Stimulated activated CD8-positive, alpha-beta memory T cell treated with anti-CD3 and anti-CD28 coated beads, Interleukin-2, amount 100 ng/mL, for 48 hours (primary cell): ENCODE measurements at places on chromosomes 12 and 14.

- no peak for DNase-seq
Measured at GRCh38 chr12:75665216-75665615, 153.8 kb upstream of the KRR1 start.

DNA sequence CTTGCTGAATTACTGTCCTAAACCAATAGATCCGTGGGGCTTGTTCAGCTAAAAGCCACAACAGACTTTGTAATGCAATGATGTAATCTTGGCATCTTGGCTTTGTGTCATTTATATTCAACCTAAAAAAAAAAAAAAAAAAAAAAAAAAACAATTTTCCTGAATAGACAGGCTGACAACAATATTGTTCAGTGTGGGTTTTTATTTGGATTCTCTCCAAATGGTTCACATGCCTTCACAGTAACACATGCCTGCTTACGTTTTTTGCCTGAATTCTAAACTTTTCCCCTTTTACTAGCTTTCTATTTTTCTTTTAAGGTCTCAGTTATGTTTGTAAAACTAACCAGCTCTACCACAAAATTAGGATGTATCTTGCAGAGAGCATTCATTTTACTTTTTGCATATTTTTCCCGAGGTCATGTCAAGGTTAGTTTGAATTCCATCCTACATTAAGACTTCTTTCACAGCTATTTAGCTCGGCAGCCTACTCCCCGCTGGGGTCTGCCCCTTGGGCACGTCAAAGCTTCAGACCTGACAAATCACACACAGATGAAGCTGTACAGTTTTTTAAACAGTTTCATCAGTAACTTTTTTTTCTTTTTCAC, 213.7 kb upstream of the NPAS3 start:
- DNase-seq, result no peak

GRCh38 chr14:73239393-73240241, 2.3 kb downstream of the PAPLN start:
- DNase-seq, result no peak

DNA sequence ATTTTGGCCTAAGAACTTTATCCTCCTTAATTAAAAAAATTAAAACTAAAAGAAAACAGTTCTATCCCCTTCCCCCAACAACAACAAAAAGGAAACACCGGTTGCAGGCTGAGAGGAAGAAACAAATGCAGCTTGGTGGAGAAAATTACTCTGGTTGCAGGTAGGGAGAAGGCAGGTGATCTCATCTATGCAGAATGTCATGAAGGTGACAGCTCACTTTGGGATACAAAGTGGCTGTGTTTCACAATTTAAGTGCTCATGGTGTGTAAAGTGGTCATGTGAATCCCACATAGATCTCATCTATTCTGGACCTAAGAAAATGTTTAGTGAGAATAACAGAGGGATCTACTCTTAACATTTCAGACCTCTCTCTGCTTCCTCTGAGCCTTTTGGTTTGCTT, 219.7 kb upstream of the PKP2 start:
- DNase-seq, result no peak

- DNase-seq, result no peak
Measured at GRCh38 chr12:124796303-124796960, 67.2 kb downstream of the SCARB1 start.

- DNase-seq, result no peak
Measured at GRCh38 chr14:94448071-94448808, 4.4 kb downstream of the SERPINA11 start.

DNA sequence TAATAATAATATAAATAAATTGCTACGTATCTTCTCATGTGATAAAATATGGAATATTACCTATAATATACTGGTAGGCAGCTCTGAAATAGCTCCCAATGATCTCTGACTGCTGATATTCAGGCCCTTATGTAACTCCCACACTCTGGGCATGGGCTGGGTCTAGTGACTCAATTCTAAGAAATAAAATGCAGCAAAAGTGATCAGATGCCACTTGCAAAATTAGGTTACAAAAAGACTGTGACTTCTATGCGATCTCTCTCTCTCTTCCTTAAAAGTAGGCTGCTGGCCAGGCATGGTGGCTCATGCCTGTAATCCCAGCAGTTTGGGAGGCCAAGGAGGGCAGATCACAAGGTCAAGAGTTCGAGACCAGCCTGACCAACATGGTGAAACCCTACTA, 10.3 kb upstream of the CACNB3 start:
- DNase-seq, result no peak
